ENCODE measurements at places on chromosomes 1 and 21. TPM values are rescaled to one million over a fixed set of nuclear protein-coding genes. Genes with fewer than 3 reads are reported as not detected.

GRCh38 chr1:43447891-43448708 lies 5.6 kb downstream of the HYI start:
- peaks cover 91% of the 10 kb centered on the region for H3K36me3 ChIP-seq
- H3K27me3 ChIP-seq = no peaks in the 10 kb centered on the region
- no peak overlapping the region for H3K27ac ChIP-seq
- peak; percentile 64 for DNase-seq
- H3K4me1 ChIP-seq = peaks cover 10% of the 10 kb centered on the region
- no peak overlapping the region for H3K4me3 ChIP-seq

Gene PLA2G2C
- polyA plus RNA-seq = not detected

DNA sequence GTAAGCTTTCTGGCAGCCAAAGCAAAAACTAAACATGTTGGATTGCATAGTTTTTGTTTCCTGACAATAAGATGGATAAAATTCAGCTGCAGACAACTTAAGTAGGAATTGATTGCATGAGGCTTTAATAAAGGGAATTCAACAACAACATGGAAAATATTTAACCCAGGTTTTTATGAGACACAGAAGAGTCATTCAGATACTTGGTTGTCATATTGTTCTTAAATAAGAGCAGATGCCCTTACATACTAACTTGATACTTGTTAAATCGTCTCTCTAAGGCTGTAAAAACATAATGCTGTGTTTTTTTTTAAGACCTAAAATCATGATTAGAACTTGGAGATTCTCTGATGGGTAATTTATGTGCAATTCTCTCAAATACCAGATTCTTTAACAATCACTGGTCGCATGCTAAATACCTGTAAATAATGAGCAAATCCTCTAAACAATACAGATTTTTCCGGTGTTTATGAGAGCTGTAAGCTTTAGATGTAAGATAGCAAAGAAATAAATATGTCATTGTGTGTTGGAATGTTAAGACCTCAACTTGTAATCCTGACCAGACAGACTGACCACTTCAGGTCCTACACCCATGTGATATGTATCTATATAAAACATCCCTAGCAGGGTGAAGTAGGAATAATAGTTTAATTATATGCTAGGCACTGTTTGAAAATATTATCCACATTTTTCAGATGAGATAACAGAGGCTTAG lies 37.8 kb upstream of the CD34 start:
- H3K27ac ChIP-seq = no peak overlapping the region
- DNase-seq = no peak
- H3K36me3 ChIP-seq = no peaks in the 10 kb centered on the region
- H3K4me1 ChIP-seq = peaks cover 9% of the 10 kb centered on the region
- no peaks in the 10 kb centered on the region for H3K27me3 ChIP-seq

GRCh38 chr1:231387770-231388669 lies 34.1 kb downstream of the EGLN1 start:
- no peaks in the 10 kb centered on the region for H3K36me3 ChIP-seq
- H3K4me1 ChIP-seq = peaks cover 15% of the 10 kb centered on the region
- H3K27ac ChIP-seq = no peak overlapping the region
- H3K4me3 ChIP-seq = no peak overlapping the region
- no peak for DNase-seq

- no peak for DNase-seq
- H3K27ac ChIP-seq = no peak overlapping the region
- no peaks in the 10 kb centered on the region for H3K27me3 ChIP-seq
- no peaks in the 10 kb centered on the region for H3K36me3 ChIP-seq
- H3K4me3 ChIP-seq = no peak overlapping the region
Measured at GRCh38 chr1:153355445-153356071, 2.1 kb upstream of the S100A9 start.

GRCh38 chr1:78145105-78145580 lies 99.4 kb downstream of the GIPC2 start:
- H3K27ac ChIP-seq = no peak overlapping the region
- H3K4me3 ChIP-seq = no peak overlapping the region
- no peaks in the 10 kb centered on the region for H3K4me1 ChIP-seq
- DNase-seq = peak; percentile 69
- no peaks in the 10 kb centered on the region for H3K27me3 ChIP-seq
- H3K36me3 ChIP-seq = no peaks in the 10 kb centered on the region
